Activated T-cell treated with anti-CD3 and anti-CD28 coated beads for 1 hour (primary cell): ENCODE measurements at places on chromosomes 2 and 18.
A peak's percentile ranks its signal among the peaks of the same experiment; 100 is the strongest.

- no peak for DNase-seq
Observed at GRCh38 chr2:226773291-226773690, 26.3 kb downstream of the IRS1 start.

DNA sequence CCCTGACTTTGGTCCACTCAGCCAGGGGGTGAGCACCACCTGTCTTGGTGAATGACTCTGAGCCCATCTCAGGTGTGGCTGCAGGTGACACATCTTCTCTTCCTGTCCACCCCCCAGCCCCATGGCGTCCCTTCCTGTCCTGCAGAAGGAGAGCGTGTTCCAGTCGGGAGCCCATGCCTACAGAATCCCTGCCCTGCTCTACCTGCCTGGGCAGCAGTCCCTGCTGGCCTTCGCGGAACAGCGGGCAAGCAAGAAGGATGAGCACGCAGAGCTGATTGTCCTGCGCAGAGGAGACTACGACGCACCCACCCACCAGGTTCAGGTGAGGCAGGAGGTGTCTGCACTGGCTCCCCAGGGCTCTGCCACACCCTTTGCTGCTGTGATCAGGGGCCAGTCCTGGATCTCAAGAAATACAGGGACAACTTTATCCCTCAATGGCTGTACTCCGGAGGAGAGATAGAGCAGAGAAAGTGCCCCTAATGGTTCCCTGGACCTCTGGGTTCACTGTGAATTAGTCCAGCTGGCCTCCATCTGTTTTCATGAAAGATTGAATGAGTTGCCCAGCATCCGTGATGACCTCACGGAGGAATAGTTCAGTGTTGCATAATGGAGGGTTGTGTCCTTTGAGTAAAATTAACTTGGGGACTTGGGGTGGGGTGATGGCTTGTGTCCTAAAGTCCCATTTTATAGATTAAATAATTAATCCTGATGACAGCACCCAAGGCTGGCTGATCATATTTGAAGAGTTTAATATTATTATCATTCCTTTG, at the start of gene NEU2:
Gene NEU2 (plus strand): TSS at position 122 of the 770 bp plus-strand sequence. CDS start 0 bp downstream, at position 122.
- DNase-seq = no peak

DNA sequence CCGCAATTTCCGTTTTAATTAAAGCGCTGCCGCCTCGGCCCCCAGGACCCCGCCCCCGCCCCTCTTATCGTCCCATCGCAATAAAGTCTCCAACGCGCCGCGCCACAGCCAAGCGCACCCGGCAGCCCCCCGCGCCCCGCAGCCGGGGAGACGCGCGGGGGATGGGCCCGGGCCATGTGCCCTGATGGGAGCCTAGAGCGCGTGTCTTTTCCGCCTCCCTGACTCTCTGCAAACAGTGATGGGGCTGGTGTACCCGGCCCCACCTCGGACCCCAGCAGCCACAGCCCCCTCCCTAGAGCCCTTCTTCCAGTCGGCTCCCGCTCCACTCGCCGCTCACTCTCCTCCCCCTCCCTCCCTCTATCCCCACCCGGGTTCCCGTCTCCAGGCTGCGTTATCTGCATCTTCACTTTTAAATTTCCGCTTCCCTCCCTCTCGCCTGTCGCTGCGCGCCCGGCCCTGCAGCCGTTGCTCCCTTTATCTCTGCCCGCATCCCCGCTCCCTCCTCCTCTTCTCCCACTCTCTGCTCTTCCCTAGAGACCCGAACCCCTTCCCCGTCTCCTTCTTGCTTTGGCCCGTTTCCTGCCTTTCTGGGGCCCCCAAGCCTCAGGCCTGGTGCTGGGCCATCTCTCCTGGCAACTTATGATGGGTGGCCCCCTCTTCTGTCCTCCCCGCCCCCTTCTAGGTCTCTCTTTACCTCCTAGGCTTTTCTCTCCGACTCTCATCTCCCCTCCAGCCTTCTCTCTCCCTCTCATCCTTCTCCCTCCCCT, 524 bp upstream of the FEV start:
- no peak for DNase-seq

DNA sequence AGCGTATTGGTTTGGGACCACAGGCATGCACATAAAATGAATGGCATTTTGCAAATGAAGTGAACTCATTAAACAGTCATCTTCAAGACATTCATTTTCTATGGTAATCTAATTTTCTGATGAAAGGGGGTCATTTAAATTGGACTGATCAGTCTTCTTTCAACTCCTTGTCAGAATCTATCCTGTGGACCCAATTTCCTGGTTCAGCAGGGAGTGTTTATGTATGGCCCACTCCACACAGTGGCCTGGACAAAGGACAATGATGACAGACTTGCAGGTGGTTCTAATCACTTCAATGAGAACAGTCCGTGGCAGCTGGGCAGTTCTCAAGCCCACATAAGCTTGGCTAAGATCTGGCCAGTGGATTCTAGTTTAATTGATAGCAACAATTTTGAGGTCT, 448.1 kb downstream of the DCDC2C start:
- DNase-seq = no peak

GRCh38 chr2:28658369-28658768, 93.3 kb upstream of the PPP1CB start:
- no peak for DNase-seq

- DNase-seq = no peak
Observed at GRCh38 chr2:123953846-123954245, 71.2 kb upstream of the CNTNAP5 start.

DNA sequence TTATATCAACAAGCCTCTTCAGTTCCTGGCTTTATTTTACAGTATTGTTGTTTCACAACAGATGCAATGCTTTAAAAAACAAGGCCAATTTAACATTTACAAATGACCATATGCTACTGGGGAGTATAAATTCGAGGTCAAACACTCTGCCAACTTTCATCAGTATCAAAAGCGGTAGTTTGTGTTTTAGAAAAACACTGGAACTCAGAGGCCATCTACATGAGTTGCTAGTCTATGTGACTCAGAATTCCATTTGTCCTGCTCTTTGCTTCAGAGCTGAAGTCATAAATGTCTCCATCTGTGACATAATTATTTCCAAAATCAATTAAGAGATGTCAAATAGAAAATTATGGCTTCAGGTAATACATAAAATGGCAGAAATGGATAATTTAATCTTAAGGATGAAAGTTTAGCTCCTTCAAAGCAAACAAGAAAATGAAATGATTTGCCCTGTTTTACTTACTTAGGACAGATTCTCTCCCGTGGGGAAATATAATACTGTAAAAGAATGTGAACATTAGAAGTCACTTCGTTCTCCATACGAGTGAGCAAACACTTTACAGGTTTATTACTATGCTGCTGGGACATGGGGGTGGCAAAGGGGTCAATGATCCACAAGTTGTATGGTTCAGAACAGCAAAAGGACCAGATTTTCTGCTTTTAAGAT, 3.7 kb downstream of the MEX3C start:
- no peak for DNase-seq

GRCh38 chr2:142987044-142987443, 109.6 kb downstream of the KYNU start:
- DNase-seq = no peak

- no peak for DNase-seq
Observed at GRCh38 chr2:120466704-120467054, 120.7 kb downstream of the INHBB start.

DNA sequence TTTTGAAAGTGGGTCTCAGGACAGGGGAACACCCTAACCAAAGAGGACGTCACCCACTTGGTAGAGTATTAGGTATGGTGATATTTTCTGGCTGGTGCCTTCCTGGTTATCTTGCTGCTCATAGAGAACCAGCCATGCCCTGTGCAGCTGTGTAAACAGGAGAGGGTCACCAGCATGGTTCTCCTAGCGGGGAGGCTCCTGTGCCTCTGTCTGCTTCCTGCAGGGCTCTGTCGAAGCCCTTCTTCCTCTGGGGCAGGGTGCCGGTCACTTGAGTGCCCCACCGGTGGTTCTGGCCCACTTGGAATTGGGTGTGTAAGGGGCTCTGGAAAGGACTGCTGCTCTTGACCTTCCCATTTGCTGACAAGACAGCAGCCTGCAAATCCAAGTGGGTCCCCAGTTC, 131.6 kb upstream of the MSH6 start:
- no peak for DNase-seq

DNA sequence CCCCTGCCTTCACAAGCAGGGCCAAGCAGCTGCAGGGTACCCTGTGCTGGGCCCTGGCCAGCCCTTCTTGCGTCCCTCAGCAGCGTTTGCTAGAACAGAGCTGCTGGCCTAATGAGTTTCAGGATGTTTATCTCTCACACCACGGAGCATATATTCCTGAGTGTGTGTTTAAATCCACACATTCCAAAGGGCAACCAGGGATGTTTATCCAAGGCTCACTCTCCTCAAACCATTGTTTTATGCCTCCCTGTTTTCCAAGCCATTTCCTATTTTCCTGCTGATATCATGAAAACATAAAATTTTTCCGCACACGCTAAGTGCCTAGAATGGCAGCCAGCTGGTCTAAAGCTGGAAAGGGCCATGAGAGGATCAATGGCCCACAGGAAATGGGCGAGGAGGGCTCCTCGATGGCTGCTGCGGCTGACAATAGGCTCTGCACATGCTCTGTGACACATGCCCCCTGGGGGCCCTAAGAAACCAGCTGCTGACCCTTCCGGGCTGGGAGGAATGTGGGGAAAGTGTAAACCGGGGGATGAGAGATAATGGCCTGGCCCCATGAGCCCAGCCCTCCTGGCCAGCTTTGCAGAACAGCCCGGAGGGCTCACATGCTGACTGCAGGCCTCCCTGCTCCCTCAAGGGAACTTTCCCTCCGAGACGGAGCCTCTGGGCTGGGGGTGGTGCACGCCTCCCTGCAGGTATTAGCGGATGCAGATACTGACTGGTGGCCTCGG, 194.0 kb downstream of the NDUFA10 start:
- no peak for DNase-seq

DNA sequence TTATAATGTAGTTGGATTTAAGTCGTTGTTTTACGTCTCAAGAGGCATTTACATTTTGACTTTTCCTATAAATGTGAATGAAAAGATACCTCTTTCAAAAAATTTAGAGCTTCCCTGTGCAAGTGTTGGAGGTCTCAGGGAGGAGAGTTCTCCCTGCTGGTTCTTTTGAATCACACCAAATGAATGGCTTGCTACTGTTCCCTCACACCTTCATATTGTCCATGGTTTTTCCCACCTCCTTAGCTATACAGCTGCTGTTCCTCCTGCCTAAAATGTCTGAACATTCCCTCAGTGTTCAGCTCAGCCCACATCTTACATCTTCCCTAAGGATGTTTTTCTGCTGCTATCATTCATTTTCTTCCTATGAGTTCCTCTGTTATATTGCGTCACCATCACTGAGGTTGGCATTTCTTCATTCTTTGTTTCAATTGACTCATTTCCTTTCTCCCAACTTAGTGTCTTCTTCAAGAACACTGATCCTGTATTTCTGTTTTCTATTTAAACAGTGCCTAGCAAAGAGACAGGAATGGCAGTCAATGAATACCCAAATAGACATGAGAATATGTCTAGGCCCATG, 46.0 kb downstream of the COX7A2L start:
- no peak for DNase-seq

DNA sequence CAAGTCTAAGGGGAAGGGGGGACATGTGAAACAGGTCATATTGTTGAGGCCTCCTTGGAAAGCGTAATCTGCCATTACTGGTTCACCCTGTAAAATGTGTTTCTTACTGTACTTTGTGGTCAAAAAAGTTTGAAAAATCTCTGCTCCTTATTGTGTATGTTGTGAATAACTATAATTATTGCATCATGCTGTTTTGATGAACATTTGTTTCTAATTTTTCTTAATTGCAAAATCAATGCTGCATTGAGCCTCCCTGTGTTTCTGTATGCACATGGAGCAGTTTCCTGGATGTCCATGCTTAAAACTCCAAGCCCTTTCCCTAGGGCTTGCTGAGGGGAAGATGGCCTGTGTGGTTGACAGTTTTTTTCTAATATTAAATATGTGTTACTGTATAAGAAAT, 158.6 kb downstream of the RNF144A start:
- DNase-seq = no peak

DNA sequence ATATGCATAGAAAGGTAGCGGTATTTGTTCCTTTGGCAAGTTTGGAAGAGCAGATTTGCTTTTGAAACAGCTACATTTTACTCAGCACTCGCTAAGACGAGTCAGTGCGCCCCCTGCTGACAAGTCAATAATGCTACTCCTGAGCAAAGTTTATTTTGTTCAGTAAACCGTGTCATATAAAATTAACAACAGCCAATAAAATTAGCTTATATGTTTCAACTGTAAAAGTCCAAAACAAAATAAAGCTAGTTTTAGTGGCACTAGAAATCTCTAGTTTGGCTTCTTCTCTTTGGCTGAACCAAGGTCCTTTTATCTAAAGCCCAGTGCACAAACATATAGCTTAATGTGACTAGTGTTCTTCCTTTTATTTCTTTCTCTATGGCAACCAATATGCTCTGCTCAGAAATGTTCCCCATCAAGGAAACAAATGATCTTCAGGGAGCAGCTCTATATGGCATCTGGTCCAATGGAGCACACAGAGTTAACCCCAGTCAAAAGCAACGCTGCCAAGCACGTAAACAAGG, 4.2 kb upstream of the POU3F3 start:
- peak; percentile 48 for DNase-seq

- no peak for DNase-seq
Observed at GRCh38 chr2:240782221-240782885, 37.7 kb downstream of the KIF1A start.

DNA sequence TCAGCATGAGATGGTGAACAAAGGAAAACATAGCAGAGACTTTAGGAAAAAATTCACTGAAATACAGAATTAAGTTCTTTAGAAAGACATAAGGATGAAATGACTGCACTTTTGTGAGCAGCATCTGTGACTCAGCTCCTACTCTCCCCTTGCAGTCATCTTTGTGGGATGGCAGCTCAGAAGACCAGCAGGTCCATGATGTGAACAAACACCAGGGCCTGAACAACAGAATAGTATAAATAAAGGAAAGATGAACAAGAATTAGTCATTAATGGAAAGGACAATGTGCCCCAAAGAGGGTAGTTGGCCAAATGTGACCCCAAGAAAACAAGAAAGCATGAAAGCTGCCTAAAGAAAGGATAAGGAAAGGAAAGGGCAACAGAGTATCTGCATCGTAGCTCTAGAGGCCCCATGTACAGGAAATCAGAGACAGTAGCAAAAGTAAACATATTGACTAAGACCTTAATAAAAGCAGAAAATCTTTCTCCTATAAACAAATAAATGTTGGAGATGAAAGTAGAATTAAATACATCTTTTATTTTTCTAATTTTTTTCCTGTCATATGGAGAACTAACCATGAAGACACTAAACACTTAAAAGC, 318.0 kb downstream of the ZEB2 start:
- DNase-seq = no peak

- DNase-seq = no peak
Observed at GRCh38 chr18:72866901-72867745, 664 bp downstream of the NETO1 start.

DNA sequence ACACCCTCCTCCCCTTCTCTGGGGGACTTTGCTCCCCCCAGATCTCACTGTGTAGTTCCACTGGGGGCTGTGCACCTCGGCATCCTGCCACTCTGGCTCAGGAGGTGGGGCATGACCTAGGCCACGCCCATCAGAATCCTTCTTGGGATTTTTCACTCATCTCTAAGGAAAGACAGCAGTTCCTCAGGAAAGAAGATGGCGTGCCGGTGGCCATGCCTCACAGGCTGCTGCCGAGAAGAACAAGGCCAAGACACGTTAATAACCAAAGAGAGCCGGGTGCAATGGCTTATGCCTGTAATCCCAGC, 3.2 kb downstream of the NMUR1 start:
- no peak for DNase-seq
